Left lung (tissue), 14 donors: ENCODE measurements at places on chromosomes 12 and 14.

DNA sequence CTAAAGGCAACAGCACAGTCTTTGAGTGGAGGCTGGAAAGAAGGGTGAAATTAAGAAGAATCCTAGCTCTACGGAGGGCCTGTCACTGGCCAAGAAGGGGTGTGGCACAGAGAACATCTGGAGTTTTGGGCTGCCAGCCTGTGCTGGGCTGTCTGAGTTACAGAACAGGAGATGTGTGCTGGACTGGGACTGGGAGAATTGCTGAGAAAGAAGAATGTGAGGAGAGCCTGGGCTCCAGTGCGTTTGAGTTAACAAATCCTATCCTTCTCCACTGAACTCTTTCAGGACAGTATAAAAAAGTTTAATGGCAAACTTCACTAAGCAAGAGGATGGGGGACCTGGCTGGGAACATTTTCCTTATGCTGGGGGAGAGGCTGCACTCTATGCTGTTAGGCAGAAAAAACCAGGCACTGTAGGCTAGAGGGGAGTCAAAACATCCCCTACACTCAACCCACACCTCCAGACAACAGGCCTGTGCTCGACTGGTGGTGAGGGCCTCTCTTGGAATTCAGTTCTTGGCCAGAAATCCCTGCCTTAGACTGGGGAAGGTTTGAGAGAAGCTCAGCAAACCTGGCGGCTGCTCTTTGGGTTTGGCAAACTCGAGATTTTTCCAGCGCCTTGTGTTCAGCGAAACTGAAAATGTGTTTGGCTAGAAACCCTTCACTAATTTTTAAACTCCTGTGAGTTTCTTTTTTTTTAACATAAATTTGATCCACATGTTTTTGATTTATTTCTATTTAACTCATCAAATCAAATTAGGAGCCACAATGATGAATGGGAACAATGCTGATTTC lies 217.3 kb downstream of the MON2 start:
- DNase-seq = no peak

DNA sequence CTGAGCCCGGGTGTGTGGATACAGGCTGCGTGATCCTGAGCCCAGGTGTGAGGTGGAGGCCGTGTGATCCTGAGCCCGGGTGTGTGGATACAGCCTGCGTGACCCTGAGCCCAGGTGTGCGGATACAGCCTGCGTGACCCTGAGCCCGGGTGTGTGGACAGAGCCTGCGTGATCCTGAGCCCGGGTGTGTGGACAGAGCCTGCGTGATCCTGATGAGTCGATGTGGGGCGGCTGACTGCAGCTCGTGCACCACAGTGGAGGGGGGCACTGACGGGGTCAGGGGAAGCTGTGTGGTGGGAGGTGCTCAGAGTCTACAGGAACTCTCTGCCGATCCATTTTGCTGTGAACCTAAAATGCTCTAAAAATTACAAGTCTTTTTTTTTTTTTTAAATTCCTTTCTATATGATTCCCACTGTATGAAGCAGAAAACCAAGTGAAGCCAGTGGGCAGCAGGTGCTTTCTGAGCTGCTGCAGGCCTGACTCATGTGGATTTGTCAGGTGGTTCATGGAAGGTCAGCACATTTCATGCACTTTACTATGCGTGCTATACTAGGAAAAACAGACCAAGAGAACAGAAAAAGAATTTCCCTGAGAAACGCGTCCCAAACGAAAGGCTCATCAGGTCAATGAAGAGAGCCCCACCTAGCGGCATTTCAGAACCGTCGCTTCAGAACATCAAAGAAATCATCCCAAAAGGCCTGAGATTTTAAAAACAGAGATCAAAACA lies 19.3 kb downstream of the BRF1 start:
- no peak for DNase-seq

- DNase-seq = no peak
Observed at GRCh38 chr14:32307881-32308582, 21.1 kb upstream of the AKAP6 start.

GRCh38 chr14:73269729-73270531 lies 32.6 kb downstream of the PAPLN start:
- peak; percentile 92 for DNase-seq

GRCh38 chr14:22811722-22812121 lies 3.5 kb downstream of the SLC7A7 start:
- no peak for DNase-seq

GRCh38 chr14:103574707-103575285 lies 12.0 kb downstream of the COA8 start:
- DNase-seq = no peak
